Mucosa of descending colon (tissue), 3 donors: ENCODE measurements at places on chromosomes 3 and 15. TPM values are rescaled to one million over a fixed set of nuclear protein-coding genes. Genes with fewer than 3 reads are reported as not detected.
A peak's percentile ranks its signal among the peaks of the same experiment; 100 is the strongest.

- DNase-seq: no peak
Measured at GRCh38 chr3:182464513-182465145, 328.7 kb upstream of the ATP11B start.

GRCh38 chr15:38758043-38758442 is 193.4 kb upstream of the RASGRP1 start:
- DNase-seq: no peak

DNA sequence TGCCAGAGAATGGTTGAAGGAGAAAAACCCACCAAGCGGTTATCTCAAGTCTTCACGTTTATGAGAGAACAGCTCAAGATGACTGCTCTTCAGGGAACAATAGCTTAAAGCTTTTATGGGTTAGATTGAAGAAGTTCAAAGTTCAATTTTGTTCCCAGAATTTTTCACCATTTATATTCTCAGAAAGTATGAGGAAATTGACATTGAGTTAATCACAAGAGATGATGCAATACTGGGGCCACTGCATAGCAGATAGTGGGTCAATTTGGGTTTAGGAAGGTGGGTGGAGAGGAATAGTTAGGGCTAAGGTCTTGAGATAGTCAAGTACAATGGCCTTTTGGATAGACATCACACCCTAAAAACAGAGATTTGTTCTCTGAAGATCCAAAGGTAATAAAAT is 539.3 kb downstream of the SQOR start:
- no peak for DNase-seq

DNA sequence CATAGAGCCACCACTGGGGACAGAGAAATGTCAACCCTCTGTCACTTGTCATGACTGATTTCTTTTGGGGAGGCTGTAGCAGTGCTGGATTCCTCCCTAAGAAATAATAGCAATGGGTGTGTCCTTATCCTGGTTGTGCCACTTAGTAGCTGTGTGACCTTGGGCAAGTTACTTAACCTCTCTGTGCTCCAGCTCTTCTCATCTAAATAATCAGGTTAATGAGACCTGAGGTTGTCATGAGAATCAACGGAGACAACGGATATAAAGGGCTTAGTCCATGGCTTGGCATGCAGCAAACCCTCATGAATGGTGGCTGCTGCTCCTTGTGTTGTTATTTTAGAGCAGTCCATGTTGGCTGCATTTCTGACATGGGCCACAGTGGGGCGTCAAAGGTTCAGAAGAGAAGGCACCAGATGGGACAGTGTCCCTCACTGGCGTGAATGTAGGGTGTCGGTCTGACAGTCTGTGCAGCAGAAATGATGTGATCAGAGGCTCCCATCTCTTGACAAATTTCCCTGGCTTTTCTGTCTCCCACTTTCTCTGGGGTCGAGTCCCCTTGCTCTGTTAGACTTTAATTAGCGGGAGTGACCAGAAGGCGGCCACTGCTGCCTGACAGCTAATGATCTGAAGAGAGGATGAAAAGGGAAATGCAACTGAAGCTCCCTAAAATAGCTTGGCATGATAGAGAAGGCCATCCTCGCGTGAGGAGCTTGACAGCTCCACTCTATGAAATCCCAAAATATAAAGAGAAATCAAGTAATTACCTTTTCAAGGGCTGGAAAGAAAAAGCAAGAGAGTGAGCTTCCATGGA is 209.4 kb downstream of the CADPS start:
- DNase-seq: peak; percentile 52

GRCh38 chr3:59559721-59560435 is 510.1 kb upstream of the CFAP20DC start:
- DNase-seq: no peak

DNA sequence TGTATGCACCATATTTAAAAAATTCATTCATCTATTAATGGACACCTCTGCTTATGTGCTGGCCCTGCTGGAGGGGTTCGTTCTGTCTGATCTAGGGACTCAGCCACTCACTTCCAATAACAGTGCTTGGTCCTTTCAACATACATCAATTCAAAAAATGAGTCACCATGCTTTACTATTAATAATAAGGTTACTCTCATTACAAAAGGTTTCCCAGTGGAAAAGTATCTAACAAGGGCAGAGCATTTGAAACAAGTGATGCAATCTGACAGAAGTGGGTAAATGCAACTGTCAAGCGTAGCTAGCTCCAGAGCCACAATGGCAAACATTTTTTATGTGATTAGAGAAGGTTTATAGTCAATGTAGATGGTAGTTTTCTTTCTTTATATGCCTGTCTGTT is 67.9 kb upstream of the TNIK start:
- DNase-seq: no peak

Gene CPB1
- 0.70 TPM for total RNA-seq

Gene SAMD7
- total RNA-seq: not detected

Gene EPHB1
- 0.64 TPM for total RNA-seq

Gene TUSC7
- total RNA-seq: not detected
